ENCODE measurements at places on chromosomes 4 and X. TPM values are rescaled to one million over a fixed set of nuclear protein-coding genes. Genes with fewer than 3 reads are reported as not detected.

- DNase-seq, result peak; percentile 18
These were observed 60.5 kb upstream of the RPL34 start for GRCh38 chr4:108559911-108560310.

DNA sequence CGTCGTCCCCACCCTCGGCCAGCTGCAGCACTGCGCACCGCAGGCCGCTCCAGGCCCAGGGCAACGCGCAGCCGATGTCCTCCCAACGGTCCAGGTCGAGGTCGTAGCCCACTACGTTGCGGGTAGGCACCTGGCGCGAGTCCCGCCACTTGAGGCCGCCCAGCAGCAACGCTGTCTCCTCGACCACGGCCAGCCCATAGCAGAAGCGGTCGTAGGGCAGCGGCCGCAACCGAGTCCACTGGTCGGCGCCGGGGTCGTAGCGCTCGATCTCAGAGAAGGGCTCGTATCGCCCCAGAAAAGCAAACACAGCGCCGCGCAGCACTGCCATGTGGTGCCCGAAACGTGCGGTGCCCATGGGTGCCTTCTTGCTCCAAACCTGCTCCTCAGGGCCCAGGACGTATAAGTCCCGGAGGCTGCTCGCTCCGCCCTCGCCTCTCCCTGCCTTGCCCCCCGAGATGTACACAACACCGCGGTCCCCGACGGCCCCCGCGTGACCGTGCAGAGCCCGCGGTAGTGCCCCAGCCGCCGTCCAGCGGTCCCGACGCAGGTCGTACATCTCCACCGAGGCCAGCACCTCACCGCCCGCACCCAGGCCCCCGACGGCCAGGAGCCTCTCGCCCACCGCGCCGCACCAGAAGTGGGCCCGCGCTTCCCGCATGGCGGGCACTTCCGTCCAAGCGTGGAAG, 2.1 kb downstream of the KLHL34 start:
- no peak for DNase-seq

- DNase-seq, result no peak
These were observed 24.7 kb upstream of the FRAS1 start for GRCh38 chr4:78032446-78032845.

DNA sequence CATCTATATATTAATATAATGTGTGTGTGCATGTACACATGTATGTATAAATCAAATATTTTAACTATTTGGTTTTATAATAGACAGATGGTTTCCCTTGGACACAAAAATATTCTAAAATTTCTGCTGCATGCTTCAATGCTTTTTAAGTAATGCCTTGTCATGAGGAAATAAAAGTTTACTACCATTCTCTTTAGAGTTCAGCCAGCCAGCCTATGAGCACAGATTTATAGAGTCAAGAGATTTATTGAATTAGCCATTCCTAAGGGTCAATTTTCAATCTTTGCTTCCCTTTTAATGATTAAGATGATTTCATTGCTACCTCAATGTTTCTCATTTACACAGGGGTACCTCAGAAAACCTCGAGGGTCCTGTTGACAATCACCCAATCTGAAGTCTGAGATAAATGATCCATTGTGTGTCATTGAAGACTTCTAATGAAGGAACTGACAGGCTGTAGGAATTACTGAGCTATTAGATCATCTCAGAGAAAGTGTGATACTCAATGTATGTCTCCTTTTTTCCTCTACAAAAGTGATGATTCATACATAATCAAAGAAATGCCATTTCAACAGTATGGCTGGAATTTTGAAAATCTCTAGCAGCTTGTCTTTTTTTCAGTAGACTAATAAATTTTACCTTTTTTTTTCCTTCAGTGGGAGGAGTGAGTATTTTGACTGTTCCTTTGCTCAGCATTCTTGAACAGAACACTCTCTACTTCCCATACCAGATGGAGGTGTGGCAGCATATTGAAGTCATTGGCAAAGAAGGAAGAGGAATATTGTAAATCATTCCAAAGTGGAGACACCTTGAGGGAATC, 222.6 kb upstream of the PCDH18 start:
- DNase-seq, result no peak

DNA sequence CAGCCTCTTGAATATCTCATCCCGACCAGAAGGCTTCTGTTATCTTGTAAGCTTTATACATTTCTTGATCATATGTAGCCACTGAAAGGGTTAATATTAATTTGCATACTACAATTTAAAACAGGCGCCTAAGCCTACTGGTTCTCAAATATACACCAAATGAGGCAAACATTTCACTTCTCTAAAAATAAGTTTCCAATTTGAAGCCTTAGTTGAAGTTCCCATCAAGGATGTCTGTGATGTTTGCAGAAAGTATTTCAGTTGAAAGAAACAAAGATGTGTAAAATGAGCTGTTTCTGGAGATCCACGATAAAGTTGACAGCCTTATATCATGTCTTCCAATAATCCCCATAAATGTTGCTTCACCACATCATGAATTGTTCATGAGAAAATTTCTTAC, 70.6 kb downstream of the KIT start:
- no peak for DNase-seq

DNA sequence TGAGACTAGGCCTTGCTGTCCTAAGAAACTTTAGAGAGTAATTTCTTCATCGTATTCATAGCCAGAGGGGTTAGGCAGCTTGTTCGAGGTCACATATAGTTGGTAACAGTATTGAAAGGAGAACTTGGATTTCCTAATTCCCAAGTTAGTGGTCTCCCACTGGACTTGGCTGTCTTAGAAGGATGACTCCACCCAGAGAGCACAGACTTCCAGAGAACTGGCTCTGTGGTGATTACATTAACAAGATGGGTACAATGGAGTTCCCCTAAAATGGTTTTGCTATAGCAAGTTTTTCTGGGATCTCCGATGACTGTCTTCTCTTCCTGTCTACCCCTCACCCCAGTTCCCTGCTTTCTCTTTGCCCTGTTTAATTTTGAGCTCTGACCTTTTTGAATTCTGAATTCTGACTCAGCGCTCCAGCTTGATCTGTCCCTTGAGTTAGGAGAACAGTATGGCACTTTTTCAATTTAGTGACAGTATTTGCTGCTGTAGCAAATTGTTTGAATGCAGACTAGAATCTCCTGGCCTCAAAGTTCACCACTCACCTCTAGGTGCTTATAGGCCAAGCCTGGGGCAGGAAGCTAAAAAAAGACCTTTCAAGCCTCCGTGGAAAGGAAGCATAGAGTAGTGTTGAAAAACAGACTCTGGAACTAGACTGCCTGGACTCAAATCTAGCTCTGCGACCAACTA, 6.9 kb downstream of the MSN start:
- DNase-seq, result peak; percentile 57

Gene TNIP3
- 1.8 TPM for total RNA-seq

Gene ARL9
- total RNA-seq, result 1.5 TPM

Gene CYSLTR1
- total RNA-seq, result not detected
